ENCODE measurements at places on chromosomes 1 and 21.

DNA sequence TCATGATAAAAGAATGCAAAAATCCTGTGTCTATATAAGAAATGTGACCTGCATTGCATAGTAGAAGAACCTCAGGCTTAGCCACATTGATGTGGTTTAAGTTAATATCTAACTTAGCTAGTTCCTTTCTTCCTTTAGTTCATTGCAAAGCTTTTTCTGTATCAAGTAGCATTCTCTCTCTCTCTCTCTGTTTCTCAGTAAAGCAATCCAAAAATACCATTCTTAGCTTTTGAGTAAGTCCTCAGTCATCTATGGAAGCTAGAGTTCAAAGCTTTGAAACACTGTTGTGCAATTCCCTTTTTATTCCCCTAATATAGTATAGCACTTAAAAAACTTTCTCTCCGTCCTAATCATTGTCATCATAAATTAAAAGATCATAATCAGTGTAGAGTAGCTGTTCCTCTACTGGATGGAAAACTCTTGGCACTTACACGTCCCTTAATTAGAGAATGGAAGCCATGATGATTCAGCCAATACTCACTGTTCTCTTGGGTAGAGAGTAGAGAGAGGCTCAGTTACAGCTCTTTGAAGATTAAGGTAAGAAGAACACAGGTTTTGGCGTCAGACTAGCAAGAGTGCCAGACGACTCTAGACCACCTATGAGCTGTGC is 350.3 kb upstream of the LYPLAL1 start:
- peak; percentile 87 for DNase-seq

DNA sequence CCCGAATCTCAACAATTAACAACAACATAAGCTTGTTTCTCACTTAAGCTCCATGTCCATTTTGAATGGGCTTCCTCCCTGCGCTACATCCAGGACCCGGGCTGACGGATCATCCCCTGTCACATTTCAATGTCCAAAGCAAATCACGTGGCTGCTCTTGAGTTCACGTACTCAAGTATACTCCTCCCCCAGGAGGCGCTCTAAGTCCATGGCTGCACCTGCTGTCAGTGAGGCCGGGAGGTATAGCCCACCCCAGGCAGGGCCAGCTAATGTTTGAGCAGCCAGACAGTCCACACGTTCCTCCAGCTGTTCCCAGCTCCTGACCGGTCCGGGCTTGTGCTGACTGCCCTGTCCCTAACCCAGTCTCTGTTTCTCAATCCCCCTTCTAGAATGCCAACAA is 220.8 kb downstream of the SLC35F3 start:
- peak; percentile 21 for DNase-seq

DNA sequence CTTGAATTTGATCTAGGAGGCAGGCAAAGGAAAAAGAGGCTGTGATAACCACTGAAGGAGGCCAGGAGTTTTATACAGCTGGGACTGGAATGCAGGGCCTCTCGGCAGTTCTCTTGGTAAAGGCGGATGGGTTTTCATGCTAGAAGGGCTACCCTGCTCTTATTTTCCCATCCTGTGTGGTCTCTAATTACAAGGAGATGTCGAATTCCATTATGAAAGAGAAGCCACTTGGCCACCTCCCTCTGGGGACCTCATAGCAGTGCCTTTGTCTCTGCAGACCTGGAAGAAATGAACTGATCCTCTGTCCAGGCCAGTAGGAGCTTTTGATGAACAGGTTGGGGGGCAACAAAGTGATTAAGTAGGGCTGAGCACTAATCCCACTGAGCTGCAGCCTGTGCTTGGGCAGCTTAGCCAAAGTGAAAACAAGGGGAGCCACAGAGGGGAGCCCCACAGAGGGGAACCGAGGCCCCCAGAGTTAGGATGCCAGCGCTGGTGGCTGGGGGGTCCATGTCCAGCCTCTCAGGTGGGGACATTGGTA is 42.2 kb upstream of the BCAR3 start:
- DNase-seq: no peak

GRCh38 chr1:62271948-62272728 is 47.1 kb downstream of the KANK4 start:
- peak; percentile 51 for DNase-seq

DNA sequence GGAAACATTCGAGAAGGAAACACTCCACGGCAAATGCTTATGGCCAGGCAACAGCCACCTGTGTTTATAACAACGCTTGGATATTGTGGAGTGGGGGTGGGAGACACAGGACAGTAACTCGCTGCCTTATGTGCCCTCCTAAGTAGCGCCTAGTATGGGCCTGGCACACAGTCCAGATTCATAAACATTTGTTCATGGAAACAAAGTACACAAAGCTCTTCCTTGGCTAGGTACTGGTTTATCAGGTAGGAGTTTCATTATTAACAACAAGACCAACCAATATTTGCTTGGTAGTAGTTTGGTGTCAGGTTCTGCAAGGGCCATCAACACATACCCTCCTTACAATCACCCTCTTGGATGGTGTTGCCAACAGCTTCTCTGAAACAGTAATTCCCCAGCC is 23.4 kb downstream of the TMCO4 start:
- DNase-seq: no peak

DNA sequence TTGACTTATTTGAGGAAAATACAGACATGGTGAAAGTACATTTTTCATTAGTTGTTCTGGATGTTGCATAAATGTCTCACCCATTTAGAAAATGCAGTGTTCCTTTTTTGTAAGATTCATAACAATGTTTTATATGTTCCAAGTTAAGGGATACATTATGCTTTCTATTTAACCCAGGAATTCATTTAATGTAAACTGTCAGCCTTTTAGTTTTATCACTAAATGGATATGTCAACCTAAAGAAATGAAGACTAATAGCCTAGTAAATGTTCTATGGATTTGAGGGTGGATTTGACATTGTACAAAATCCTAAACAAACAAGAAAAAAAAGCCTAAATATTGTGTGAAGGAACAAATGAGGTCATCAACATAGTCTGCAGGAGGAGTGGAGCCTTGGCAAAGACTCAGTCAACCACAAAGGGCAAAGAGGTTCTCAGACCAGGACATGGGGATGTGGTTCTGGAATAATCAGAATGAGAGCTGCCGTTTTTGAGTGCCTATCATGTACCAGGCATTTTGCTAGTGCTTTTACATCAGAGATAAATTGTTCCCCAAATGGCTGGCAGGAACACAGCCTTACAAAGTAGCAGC is 8.8 kb upstream of the INSL5 start:
- peak; percentile 5 for DNase-seq

DNA sequence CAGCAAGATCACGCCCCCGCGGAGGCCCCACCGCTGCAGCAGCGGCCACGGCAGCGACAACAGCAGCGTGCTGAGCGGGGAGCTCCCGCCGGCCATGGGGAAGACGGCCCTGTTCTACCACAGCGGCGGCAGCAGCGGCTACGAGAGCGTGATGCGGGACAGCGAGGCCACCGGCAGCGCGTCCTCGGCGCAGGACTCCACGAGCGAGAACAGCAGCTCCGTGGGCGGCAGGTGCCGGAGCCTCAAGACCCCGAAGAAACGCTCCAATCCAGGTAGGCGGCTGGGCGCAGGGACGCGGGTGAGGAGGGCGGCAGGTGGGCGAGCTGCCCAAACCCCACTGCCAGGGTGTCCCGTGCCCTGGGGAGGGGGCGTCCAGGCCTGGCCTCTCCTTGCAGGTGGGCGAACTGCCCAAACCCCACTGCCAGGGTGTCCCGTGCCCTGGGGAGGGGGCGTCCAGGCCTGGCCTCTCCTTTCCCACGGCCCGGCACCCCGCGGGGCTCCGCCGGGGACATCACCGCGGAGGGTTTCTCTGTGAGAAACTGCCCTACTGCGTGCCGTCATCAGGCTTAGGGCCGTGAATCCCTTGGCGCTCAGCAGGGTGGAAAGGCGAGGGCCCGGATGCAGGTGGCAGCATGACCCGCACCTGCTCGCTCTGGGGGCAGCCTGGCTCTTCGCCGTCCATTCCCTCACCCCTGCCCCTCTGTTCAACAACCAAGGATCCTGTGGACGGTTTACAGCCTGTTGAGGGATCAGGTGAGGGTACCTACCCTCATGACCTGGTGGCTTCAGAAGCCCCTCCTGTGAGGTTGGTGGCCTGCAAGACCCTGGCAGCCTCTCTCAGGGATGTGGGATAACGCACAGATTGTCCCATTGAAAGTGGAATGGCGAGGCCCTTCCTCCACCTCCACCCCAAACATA is 534.0 kb downstream of the KIF26B start:
- DNase-seq: no peak

DNA sequence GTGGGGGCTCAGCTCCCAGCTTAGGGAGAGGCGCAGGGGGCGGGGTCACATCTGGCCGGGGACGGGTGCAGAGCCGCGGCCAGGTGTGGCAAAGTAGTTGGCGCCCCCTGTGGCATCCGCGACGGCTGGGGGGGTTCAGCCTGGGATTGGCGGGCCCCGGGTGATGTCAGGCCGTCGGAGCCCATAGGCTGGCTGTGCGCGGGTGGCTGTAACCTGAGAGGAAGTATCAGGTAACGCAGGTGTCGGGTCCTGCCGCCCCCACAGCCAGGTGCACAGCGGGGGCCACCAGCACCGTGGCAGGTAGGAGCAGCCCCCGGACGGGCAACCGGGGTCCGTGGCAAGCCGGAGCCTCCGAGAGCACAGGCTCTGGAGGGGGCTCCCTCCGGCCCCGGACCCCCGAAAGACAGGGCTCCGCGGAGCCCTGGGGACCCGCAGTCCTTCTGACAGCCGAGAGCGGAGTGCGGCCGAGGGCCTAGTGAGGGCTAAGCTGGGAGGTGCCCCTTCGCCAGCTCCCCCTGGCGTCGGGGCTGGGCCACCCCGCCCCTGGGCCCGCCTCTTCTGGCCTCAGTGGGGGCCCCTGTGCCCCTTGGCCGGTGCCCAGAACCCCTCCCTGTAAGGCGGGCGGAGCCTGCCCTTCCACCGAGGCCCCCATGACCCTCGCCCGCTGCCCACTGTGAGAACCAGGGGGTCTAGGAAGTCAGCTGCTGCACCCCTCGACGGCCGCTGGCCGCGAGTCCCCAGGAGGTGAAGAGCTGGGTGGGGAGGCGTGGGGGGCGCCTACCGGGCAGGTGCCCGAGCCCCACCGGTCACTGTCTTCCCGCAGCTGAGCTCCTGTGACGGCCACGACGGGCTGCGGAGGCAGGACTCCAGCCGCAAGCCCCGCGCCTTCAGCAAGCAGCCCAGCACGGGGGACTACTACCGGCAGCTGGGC is 17.9 kb downstream of the TNFRSF25 start:
- DNase-seq: no peak

- peak; percentile 59 for DNase-seq
Observed at GRCh38 chr1:117820694-117821381, 108.6 kb downstream of the GDAP2 start.

DNA sequence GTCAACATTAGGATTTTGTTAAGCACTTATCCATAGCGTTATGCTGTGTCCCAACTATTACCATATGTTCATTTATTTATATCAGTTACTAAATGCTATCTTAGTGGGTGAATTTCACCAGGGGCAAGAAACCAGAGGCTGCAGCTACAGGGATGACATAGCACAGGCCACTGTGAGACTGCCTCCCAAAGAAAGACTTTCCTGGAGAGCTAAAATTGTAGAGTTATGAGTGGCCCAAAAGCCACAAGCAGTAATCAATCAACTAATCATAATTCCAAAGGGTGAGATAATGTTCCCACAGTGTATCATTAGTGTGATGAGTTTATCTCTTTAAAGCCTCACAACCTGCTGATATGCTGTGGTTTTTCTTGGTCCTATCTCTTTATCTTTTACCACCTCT is 3.8 kb upstream of the TGFB2 start:
- no peak for DNase-seq

- peak; percentile 89 for DNase-seq
Observed at GRCh38 chr1:31789259-31790065, 25.3 kb upstream of the ADGRB2 start.

DNA sequence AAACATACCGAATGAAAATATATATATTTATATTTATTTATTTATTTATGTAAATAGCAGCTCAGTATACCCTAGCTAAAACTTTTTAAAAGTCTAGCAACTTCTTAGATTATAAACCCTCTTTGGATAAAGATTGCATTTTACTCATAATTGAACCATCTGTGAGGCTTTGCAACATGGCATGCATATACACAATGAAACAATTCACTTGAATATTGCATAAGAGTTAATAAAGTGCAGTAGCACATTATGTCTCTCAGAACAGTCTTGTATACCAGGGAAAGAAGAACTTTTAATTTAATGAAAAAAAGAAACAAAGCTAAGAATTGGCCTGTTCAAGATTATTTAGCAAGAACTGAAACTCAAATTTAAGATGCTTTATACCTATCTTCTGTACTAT is 1363.9 kb upstream of the ADGRL2 start:
- DNase-seq: peak; percentile 30

DNA sequence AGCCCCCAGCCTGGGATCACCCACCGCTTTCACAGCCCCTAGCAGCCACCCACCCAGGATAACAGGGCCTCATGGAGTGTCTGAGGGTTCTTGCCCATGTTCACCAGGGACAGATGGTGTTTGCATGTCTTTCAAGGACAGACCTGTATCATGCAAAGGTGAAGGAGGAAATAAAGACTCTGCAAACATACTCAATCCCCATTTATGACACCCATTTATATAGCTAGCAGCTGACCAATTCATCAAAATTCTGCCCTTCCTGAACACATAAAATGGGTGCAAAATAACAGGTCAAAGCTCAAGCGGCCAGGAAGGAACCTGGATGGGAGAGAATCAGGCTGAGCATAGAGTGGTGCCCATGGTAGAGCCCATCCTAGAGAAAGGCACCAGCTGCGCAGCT is 32.8 kb upstream of the LYPD8 start:
- no peak for DNase-seq

- no peak for DNase-seq
Observed at GRCh38 chr1:51738681-51739080, 121.8 kb downstream of the OSBPL9 start.

DNA sequence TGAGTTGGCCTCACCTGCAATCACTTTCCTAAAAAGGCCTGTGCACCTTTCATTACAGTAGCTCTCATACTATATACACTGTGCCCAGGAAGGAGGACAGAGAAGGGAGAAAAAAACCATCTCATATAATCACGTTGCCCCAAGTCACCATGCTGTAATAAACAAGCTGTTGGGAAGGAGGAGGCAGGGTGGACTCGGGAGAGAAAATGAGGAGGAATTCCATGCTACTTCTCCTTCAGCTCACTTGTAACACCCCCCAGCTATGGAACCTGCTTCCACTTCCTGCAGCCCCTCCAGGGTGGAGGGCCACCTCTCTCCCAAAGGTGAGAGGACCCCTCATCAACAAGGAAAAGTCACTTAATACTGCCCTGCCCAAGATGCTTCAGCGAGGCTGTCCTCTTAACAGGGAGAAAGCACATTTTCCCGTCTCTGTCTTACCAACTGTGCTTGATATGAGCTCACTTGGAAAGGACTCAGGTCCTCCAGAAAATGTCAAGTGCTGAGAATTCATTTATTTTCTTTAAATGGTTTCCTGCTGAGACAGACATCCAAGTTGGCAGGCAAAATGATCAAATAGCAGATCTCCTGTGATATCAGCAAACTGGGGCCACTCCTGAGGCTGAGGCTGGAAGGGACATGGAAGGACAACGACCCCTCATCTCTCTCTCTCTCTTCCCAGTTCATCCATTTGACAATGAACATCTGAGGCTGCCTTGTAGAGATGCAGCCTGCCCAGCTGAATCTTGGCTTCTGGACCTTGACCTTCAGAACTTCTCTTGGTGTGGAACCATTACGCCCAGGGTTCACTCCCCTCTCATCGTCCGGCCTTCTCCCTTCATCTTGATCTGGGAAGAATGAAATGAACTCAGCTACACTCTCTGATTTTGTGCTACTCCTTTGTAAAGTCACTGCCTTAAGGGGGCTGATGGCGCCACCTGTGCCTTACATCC is 54.0 kb downstream of the CAPN9 start:
- DNase-seq: no peak

GRCh38 chr1:86296305-86297205 is 99.6 kb downstream of the ODF2L start:
- DNase-seq: no peak
